ENCODE measurements at places on chromosomes 2 and 18. TPM values are rescaled to one million over a fixed set of nuclear protein-coding genes. Genes with fewer than 3 reads are reported as not detected.

The NCK2 gene
- 19.9 TPM for total RNA-seq

The LAMA1 gene
- 222 TPM for total RNA-seq

The TMEM169 gene
- total RNA-seq, result 0.17 TPM

The SLC14A1 gene
- total RNA-seq, result not detected

The UGT1A4 gene
- not detected for total RNA-seq

The DOK6 gene
- total RNA-seq, result 6.7 TPM

The ZNF532 gene
- total RNA-seq, result 6.1 TPM

The PLA2R1 gene
- 22.8 TPM for total RNA-seq

The DHRS9 gene
- not detected for total RNA-seq

The AFF3 gene
- 1.1 TPM for total RNA-seq

The MYOM1 gene
- total RNA-seq, result 0.10 TPM

The CCDC178 gene
- 0.42 TPM for total RNA-seq

The UGT1A1 gene
- not detected for total RNA-seq

The DES gene
- total RNA-seq, result 0.38 TPM

The TRPM8 gene
- total RNA-seq, result not detected

GRCh38 chr2:142139384-142139783 lies 8.6 kb upstream of the LRP1B start:
- no peak for DNase-seq

DNA sequence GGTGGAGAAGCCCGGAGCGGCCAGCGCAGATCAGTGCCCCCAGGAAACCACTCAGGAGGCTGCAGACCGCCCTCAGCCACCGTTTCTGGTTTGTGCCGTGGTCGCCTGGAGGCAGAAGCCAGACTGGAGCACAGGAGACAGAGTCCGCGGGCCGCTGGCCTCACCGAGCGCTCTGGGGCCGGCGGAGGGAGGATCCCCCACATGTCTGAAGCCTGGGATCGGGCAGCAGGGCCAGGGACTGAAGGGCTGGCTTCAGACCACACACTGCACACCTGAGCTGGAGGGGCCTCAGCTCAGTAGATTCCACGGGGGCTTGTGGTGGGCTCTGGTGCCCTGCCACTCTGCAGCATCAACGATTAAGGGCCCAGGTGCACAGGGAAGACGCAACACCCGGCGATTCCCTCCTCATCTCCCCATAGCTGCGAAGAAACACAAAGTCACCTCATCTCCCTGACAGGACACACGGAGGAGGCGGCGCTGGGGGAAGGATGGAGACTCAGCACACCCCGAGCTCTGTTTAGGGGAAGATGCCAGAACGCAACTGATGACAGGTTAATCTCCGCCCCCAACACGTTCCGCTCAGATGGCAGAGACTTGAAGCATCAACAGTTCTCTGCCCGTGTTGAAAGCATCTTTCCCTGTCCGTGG lies 408.1 kb downstream of the GALR1 start:
- DNase-seq, result no peak

DNA sequence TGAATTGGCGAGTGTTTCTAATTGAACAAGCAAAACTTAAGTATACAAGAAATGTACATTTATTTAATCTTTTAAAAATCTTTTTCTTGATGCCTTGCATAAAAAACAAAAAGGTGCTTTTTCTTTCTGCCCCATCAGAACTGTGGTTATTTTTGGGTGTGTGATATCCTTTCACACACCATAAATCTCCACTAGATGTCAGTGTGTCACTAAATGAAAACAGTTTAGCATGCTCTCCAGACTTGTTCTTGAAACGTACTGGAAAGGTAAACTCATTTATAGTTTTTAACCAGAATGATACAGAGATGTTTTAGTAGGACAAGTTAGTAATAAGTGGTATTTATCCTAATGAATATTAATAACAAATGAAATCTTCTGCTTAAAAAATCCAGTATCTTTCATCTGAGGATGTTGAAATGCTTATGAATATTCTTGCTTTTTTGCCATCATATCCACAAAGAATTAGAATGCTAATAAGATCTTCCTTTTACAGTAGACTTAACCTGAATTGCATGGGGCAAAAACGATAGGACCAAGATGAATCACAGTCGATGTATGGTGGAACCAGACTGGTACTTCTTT lies 96.8 kb downstream of the UBE2E3 start:
- DNase-seq, result peak; percentile 46

DNA sequence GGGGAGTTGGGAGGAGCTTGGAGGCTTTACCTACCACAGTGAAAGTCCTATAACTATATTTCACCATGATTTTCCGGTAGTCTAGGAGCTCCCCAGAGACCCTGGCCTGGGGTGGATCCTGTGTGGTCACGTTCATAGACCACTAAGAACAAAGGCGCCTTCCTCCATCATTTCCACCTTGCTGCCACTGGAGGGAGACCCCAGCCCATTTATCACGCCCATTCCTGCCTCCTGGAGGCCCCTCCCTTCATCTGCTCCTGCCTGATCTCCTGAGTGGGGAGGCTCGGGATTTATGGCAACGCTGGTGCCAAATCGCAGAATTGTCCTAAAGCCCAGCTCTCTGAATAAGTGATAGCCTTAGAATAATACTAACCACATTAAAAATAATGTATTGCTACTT lies 507.6 kb upstream of the SPHKAP start:
- DNase-seq, result peak; percentile 9

DNA sequence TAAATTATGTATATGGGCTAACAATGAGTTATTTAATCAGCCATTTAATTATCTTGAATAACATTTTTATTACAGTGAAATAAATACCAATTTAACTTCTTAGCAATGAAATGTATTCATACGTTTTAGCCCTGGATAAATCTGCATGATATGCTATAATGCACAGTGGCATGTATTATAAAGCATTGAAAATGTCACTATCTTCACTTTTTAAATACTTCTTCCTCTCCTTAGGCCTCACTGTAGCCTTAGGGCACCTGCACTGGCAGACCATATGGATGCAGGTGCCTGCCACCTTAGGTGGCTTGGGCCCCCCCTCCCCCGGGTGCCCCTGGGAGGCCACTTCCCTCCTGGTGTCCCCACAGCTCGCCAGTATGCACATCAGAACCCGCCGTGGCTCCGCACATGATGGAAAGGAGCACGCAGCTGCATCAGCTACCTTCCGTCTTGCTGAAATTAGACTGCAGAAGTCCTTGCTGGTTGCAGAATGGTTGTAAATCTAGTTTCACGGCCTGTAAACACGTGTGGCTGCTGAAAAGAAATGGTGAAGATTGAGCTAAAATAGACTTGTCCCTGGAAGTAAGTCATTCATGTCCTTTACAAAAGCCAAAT lies 56.7 kb downstream of the ADI1 start:
- no peak for DNase-seq

DNA sequence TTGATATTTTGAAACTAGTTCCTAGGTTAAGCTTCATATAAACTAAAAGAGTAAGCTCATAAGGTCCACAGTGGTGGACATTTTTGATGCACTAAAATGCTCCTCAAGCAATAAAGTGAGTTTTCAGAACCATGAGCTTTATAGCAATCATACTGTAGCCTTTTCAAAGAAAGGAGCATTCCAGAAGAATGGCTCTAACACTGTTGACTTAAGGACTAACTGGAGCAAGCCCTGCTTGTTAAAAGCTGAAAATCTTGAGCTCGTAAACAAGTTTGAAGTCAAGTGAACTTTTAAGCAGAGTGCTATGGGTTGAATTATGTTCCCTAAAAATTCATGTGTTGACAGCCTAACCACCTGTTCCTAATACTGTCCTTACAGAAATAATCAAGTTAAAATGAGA lies 38.0 kb downstream of the KYNU start:
- no peak for DNase-seq

GRCh38 chr18:62586781-62587487 lies 64.1 kb downstream of the ZCCHC2 start:
- no peak for DNase-seq

DNA sequence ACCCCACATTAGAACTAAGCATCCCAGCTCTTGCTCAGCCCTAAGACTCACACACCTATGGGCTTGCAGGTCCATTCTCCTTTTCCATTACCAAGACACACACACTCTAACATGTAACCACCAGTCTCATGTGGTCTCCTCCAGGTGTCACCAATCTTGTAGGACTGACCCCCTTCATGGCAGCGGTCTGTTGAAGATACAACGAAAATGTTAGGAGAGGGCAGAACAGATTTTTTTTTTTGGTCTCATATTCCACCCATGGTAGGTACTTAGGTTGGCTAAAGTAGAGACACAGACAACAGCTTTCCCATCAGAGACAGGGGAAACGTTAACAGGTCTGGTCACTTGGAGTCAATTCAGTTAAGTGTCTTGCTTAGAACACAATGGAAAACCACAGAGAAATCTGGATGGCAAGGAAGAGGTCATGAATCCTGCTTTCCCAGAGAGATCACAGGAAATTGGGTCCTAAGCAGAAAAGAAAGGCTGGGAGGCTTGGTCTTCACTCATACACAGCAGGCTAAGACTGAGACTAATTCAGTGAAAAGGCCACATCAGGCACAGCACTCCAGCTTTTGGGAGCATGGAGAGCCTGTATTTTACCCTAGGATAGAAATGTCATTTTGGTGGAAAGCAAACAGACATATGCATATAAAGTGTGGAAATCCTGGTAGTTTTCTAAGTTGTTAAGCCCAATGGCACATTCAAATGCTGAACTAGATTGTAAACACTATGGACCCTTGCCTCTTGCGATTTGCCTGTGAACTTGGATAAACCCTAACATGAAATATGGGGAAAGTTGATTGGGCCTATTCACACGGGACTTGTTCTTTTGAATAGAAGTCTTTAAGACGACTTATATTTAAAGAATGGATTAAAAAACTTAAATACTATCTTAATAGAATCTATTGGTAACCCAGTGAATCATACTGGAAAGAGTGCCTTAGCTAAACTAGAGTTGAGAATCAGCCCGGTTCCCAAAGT lies 3.8 kb downstream of the FN1 start:
- DNase-seq, result no peak

GRCh38 chr2:210713122-210713521 lies 156.7 kb downstream of the CPS1 start:
- no peak for DNase-seq

GRCh38 chr2:209121691-209122090 lies 302.2 kb upstream of the MAP2 start:
- no peak for DNase-seq

GRCh38 chr2:232444409-232445148 lies 11.4 kb upstream of the ALPI start:
- peak; percentile 86 for DNase-seq

- no peak for DNase-seq
Measured at GRCh38 chr2:178722296-178722695, 84.9 kb downstream of the TTN start.

GRCh38 chr2:146451972-146452371 lies 1392.9 kb upstream of the ACVR2A start:
- no peak for DNase-seq

GRCh38 chr18:29753379-29753778 lies 1289.2 kb downstream of the DSC3 start:
- DNase-seq, result no peak

GRCh38 chr2:220365023-220365422 lies 737.6 kb downstream of the SLC4A3 start:
- no peak for DNase-seq

GRCh38 chr2:237058423-237058822 lies 27.3 kb upstream of the COPS8 start:
- no peak for DNase-seq

GRCh38 chr18:24662412-24662821 lies 202.0 kb downstream of the HRH4 start:
- no peak for DNase-seq

DNA sequence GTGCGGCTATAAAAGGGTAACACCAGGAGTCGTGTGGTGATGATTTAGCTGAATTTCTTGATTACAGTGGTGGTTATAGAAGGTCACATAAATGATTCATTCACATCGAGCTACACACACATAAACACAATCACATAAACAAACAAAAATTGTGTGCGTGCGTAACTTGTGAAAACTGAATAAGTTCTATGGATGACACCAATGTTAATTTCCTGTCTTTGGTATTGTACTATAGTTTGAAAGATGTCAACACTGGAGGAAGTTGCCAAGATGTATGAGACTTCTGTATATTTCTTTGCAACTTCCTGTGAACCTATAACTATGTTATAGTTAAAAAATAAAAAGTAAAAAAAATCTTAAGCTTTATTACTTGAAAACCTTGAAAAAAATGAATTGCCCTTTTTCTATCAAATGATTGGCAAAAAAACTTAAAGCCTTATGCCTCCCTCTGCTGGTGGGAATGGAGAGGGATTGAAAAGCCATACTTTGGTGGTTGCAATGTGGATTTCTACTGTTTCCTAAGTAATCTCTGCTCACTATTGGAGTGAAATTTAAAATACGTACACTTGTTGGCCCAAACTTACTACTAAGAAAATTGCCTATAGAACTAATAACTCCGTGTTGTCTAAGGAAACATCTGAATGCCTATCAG lies 227.7 kb downstream of the RPIA start:
- DNase-seq, result peak; percentile 22

GRCh38 chr2:12507295-12507694 lies 209.4 kb upstream of the TRIB2 start:
- no peak for DNase-seq

Data from NCI-H460 (cell line).